ENCODE measurements at places on chromosomes 3 and 15.

DNA sequence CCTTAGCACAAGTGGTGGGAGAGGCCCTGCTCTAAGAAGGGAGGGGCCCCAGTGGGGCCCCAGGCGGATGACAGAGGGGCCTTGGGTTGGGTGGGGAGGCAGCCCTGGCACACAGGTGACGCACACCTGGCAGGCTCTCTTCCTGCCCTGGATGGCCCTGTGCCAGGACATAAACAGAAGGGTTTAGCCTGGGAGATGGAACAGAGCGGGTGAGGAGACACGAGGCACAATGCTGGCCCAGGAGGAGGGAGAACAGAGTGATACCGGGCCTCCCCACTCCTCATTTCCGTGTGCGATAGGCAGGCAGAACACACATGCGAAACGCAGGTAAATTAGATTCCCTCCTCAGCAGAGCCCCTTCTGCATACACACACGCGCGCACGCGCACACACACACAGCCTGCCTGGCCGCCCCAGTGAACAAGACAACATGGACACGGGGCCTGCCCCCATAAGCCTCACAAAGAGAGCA lies 39.8 kb downstream of the IDH2 start:
- no peak for DNase-seq

DNA sequence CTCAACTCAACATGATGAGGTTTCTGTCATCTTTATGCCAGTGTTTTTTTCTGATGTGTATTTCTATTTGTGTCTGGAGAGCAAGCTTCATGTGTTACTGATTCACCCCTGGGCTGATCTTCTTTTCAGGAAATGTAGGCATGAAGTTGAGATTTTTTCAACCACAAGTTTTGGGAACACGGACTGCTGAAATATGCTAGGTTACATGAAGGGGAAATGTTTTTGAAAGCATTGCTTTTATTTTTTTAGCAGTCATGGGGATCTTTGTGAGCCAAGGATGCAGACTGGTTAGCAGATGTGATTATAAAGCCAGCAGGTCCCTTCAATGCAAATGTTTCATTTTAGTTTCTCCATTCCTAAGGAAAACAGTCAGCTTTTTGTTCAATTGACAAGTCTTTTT lies 219.3 kb upstream of the COL8A1 start:
- DNase-seq: no peak

DNA sequence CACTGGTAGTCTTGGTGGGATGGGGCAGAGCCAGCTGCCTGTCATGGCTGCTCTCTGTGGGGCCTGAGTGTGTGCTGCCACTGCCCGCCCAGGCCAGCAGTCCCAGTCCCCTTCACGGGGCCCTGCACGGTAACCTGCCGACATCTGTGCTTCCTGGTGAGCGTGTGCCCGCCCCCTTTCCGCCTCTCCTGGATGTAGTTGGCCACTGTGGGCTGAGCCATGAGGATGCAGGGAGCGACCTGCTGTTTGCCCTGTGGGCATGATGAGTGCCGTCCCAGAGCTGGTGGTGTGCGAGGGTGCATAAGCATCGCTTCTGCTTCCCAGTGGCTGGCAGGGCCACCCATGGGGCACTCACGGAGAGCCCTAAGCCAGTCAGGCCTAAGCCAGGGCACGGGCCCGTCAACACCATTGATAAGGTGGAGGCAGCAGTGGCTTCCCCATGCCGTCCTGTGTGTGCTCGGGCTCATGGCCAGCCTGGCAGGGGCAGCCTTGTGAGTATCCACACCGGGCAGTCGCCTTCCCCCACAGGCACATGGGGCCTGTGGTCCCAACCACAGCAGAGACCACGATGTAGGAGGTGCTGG lies 14.6 kb downstream of the PLXNA1 start:
- DNase-seq: no peak

DNA sequence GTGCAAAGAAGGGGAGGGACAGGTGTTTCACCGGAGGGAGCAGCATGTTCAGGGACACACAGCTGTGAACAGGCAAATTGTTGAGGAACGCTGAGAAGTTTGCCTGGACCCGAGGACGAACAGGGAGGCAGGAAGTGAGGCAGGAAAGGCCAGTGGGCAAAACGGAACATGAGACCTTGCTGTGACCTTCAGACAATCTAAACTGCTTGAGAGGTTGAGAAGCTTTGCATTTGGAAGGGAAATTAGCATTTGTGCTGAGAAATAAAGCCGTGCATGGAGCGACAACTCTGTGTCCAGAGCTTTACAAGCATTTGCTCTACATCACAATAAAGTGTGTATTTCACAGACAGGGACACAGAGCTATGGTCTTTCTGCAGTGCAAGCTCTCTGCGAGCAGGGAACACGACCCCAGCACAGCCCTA lies 47.9 kb downstream of the CDC25A start:
- DNase-seq: no peak

DNA sequence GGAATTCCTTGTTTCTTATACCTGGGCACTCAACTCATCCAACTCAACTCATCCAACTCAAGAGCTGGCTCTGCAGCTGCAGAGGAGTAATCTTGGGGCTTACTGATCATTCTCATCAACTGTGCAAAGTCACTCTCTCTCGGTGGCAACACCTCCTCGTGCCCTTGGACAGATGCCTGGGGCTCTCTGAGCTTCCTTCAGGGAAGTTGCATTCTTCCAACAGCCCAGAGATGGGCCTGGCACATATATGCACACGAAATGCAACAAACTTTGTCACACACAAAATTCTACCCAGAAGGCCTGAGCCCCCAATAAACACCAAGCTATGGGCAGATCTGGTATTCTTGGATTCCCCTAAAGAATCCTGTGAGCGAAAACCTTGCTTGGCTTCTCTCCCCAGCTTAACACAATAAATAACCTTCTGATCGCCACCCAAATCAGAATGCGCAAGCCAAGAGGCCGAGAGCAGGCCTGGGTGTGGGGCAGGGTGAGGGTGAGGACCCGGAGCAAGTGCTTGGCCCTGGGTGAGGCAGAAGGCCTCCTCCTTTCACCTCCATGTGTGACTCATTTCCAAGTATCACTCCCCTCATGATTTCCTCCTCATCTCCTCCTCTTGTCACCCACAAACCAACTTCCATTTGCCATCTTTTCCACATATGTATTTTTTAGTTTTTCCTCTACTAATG lies 15.4 kb downstream of the TGM5 start:
- DNase-seq: no peak

DNA sequence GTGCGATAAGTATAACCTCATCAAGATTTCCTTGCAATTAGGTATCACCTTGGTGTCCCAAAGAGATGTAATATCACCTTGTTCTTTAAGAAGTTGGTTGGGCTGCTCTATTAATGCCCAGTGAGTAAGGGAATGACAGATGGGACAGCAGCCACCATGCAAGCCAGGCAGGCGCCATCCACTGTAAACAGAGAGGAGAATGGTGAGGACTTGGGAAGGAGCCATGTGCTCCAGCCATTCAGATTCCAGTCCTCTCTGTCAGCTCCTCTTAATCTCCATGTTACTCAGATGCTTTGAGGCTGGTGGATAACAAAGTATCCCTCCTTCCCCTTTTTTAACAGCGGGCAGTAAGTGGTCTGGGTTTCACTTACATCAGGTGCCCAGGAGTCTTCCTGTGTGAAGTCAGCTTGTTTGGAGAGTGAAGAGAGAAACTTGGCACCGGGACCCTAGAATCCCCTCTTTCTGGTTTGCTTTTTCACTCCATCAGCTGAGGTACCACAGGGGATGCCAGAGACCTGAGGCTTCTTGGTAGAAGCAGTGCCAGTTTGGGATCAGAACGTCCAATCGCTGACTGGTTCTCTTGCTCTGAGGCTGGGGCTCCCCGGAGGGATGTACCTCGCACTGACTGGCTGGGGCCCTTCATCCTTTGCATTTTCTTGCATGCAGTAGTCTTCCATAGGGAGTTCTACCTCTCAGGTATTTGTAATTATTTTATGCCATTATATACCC lies 29.5 kb downstream of the SLCO3A1 start:
- no peak for DNase-seq

GRCh38 chr3:66499881-66500575 lies 794 bp downstream of the LRIG1 start:
- no peak for DNase-seq

DNA sequence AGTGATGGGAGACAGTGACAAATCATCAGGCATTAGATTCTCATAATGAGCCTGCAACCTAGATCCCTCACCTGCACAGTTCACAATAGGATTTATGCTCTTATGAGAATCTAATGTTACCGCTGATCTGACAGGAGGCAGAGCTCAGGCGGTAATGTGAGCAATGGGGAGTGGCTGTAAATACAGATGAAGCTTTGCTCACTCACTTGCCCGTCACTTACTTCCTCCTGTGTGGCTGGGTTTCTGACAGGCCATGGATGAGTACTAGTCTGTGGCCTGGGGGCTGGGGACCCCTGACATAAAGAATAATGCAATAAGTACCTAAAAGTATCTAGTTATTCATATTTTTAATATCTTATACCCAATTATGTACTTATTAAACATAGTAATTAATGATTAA lies 15.6 kb downstream of the IQCB1 start:
- no peak for DNase-seq

GRCh38 chr3:177208223-177208622 lies 10.9 kb upstream of the TBL1XR1 start:
- no peak for DNase-seq

DNA sequence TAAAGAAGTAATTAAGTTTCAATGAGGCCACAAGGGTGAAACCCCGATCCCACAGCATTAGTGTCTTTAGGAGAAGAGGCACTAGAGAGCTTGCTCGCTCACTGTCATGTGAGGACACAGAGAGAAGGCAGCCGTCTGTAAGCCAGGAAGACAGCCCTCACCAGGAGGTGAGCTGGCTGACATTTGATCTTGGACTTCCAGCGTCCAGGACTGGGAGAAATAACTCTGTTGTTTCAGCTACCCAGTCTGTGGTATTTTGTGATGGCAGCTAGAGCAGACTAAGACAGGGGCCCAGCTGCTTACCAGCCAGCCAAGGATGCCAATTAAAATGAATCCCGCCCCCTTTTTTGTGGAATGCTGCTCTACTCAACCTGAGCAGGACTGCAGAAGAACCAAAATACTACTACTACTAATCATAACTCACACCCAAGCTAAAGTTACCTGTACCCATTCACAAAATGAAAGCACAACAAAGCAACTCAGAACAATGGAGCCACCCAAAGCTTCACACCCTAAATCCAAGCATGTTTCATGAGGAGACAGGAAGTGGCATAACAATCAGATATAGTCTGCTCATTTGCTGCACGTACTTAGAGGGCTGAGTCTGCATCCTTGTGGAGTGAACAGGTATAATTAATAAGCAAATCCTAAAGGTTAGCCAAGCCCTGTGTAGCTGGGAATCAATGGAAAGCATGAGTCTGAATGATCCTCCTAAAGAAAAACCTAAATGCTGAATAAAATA lies 35.6 kb upstream of the RHCG start:
- DNase-seq: no peak

DNA sequence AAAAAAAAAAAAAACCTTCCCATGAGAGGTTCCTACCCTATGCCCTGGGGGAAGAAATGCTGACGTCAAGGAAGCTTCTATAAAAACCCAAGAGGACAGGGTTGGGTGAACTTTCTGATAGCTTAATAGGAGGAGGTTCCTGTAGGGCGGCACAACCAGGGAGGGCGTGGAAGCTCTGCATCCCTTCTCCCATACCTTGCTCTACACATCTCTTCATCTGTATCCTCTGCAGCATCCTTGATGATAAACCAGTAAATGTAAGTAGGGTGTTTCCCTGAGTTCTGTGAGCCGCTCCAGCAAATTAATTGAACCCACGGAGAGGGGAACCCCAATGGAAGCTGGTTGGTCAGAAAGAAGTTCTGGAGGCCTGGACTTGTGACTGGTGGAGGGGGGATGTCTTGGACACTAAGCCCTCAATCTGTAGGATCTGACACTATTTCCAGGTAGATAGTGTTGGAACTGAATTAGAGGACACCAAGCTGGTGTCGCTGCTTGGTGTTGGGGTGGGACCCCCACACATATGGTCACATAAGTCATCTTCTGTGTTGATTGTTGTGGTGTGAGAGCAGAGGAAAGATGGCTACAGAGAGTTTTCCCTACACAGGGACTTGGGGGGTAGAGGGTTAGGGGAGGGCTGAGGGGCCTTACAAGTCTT lies 91.5 kb downstream of the ST6GAL1 start:
- no peak for DNase-seq

GRCh38 chr3:49199900-49200281 lies 28.5 kb downstream of the KLHDC8B start:
- DNase-seq: no peak

GRCh38 chr3:35789042-35789831 lies 149.9 kb downstream of the ARPP21 start:
- no peak for DNase-seq

- no peak for DNase-seq
Observed at GRCh38 chr15:70268698-70269251, 171.1 kb upstream of the TLE3 start.

DNA sequence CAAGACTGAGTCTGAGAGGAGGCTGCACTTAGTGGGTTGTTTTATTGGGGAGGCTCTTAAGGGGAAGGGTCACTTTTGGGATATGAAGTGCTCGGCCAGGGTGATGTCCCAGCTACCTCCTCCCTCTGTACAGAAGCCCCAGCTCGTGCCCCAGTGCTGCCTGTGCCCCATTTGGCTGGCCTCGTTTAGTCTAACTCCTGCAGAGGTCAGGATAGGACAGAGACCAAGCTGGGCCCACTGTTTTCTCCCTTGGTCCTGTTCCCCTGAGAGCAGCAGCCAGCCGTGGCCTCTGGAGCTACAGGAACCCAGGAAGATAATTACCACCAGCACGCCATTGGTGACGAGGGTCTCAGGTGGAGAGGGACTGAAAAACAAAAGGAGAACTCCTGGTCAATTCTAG lies 18.5 kb downstream of the PLA2G4E start:
- DNase-seq: no peak

DNA sequence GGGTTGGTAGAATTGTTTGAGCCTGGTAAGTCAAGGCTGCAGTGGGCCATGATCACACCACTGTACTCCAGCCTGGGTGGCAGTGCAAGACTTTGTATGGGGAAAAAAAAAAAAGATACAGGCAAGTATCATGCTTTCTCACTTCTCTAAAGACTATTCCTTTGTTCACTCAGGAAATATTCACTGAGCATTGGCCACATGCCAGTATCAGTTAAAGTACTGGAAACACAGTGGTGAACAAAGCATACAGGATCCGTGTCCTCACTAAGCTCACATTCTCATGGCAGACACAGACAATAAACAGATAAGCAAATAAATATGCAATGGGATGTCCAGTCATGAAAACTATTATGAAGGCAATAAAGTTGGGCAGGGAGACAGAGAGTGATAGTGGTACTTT lies 5.1 kb upstream of the MTHFS start:
- no peak for DNase-seq

DNA sequence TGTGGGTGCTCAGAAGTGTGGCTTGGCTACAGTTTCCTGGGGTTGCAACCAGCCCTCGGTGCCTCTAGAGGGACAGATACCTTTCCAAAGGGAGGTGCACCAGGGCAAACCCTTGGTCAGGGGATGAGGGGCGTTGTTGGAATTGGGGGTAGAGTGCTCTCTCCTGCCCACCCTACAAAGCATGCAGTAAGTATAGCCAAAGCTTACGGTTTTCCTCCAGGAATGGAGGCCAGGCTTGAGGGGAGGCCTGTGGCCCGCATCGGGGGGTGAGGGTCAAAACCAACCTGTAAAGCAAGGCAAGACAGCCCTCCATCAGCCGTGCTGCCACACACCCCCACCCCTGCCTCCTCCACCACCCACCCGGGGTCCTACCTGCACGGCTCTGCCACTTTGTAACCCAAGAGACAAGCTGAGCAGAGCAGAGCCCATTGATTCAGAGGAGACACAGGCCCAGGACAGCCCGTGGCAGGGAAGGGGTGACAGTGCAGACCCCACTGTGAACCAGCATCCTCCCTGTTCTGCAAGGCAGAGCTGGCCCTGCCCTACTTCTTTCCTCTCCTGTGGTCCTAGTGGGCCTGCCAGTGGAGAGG lies 41.5 kb downstream of the TLE3 start:
- no peak for DNase-seq

- no peak for DNase-seq
Observed at GRCh38 chr3:153257673-153258351, 95.8 kb downstream of the RAP2B start.

GRCh38 chr3:47034868-47035489 lies 55.5 kb downstream of the NBEAL2 start:
- DNase-seq: no peak
